ENCODE measurements at places on chromosomes 1 and 21.

- DNase-seq, result no peak
Observed at GRCh38 chr1:33578557-33579448, 106.4 kb downstream of the ZSCAN20 start.

DNA sequence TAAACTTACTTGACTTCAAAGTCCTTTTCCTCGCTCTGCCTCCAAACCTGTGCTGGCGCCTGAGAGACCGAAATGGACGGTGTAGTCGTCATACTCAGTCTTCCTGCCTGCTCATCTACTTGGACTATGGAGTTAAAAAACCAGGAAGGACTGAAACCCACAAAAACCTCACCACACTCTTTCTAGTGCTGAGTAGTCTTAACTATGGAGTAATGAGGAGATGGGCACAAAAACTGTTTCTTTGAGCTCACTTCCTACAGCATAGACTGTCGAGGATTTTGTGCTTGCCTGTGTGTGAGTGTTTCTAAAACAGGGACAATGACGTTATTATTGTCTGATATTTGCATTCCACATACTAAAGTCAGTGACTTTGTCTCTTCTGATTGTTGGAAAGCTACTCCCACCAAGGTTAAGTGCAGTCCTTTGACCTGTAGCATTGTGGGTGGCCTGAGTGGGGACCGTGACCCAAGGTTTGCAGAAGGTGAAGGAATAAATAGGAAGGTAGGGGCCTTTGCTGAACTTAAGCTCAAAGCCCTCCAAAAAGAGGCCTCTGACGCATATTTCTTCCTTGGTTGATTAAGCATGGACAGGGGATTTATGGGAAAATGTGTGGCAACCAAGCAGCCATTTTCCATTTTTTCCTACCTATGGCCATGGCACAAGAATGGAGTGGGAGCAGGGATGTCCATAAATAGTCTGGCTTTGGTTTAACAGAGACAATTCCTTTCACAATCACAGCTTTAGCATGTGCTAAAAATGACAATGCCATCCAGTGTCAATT, 109.6 kb downstream of the ZBTB18 start:
- DNase-seq, result peak; percentile 58

DNA sequence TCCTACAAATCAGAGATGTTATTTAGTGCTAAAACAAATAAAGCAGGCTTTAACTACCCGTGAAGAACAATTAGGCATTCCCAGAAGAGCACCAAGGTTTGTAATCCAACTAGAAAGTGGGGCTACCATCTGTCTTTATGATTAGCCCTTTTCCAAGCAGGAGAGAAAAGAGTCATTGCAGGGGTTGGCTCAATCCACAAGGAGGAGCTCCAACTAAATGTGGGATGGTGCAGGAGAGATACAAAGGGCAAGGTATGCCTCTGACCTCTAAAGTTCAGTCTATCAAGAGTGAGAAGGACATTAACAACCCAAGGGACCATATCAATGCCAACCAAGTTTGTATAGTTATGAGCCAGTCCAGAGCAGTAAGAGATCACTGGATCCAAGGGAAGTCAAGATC, 382.7 kb upstream of the DUSP10 start:
- no peak for DNase-seq

DNA sequence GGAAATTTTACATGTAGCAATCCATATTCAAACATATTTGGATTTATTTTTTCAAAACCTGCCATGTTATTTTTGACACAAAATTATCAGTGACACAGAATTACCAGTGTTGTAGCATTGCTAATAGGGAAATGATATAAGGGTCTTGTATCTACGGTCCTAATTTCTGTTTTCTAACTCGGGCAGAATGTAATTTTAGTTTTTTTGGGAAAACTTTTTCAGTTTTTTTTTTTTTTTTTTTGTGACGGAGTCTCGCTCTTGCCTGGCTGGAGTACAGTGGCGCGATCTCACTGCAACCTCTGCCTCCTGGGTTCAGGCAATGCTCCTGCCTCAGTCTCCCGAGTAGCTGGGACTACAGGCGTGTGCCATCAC, 2.6 kb downstream of the UQCRH start:
- DNase-seq, result no peak

- DNase-seq, result peak; percentile 9
Observed at GRCh38 chr1:234149217-234149616, 224.0 kb upstream of the COA6 start.

DNA sequence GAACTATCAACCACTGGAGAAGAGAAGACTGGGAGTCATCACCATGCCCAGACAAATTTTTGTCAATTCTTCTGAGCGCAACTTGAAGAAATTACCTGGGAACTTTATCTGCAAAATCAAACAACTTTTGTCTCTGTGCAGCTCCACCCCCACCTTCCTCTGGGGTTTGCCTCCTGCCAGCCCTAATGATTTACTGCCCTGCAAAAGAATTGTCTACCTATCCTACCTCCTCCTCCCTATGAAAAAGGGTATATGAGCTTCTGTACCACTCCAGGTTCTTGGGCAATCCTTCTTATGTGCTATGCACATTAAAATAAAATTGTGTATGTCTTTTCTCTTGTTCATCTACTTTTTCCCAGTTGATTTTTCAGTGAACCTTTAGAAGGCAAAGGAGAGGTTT, 191.9 kb downstream of the URB2 start:
- DNase-seq, result no peak

DNA sequence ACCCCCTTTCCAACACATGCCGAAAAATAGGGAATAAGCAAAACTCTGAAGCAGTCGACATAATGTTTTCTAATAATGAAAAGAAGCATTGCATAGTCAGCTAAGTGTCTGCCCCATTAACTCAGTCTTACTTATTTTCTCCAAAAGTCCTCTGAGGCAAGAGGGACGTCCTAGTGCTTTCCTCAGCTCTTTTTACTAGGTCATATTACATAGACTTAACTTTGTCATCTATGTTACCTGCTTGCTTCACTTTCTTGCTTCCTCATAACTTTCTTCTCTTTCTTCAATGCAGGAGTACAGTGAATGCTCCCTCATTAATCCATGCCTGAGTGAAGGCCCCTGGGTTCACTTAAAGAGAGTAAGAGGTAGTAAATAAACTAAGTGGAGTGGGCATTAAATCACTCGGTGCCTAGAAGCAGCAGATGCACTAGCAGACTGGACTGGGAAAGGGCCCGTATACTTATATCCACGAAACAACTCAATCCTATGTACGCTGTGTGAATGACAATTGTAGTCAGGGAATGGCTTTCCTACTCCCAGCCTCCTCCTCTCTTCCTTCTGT, 210.5 kb upstream of the SPAG17 start:
- no peak for DNase-seq

- no peak for DNase-seq
Observed at GRCh38 chr1:174367892-174368291, 79.9 kb upstream of the GPR52 start.

Data from suppressor macrophage treated with lipopolysaccharide for 4 hours (primary cell).